ENCODE measurements at places on chromosomes 3 and 15. TPM values are rescaled to one million over a fixed set of nuclear protein-coding genes. Genes with fewer than 3 reads are reported as not detected.

DNA sequence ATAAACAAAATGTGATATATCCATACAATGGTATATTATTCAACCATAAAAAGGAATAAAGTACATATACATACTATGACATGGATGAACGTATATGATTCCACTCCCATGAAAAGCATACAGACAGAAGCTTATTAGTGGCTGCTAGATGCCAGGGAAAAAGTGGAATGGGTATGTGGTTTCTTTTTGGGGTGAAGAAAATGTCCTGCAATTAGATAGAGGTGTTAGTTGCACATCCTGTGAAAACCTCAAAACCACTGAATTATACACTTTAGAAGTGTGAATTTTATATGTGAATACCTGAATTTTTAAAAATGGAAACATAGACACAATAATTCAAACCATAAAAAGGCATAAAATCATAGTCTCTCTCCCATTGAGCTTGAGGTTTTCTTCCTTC is 11.2 kb downstream of the DENND6A start:
- no peaks in the 10 kb centered on the region for H3K27me3 ChIP-seq
- no peak for DNase-seq
- H3K27ac ChIP-seq: no peak overlapping the region
- no peaks in the 10 kb centered on the region for H3K36me3 ChIP-seq

DNA sequence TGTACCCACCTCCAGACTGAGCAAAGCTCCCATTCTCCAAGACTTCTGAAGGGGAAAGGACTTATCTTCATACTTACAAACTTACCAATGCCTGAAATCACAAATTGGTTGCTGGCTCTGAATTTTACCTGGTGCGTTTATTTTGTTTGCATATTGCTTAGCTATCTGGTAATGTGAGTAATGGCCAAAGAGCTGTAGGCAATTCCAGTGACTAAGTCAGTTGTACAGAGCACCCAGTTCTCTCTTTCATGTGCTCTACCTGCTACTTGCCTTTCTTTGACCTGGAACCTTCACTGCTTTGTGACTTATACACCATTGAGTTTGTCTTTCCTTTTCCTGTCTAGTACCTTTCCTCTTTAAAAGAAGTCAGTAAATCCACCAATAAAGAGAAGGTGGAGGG is 755.9 kb upstream of the LMCD1 start:
- no peak overlapping the region for H3K27ac ChIP-seq
- H3K4me3 ChIP-seq: no peak overlapping the region

CCDC39 gene
- total RNA-seq: not detected

- H3K27ac ChIP-seq: no peak overlapping the region
- H3K27me3 ChIP-seq: no peaks in the 10 kb centered on the region
- no peak overlapping the region for H3K4me3 ChIP-seq
- DNase-seq: no peak
- H3K36me3 ChIP-seq: no peaks in the 10 kb centered on the region
- H3K4me1 ChIP-seq: peaks cover 17% of the 10 kb centered on the region
These were observed 491.9 kb downstream of the NTRK3 start for GRCh38 chr15:87764461-87765240.

GRCh38 chr3:41683666-41684350 is 278.1 kb downstream of the ULK4 start:
- H3K27ac ChIP-seq: no peak overlapping the region
- no peak for DNase-seq
- H3K36me3 ChIP-seq: no peaks in the 10 kb centered on the region
- H3K4me1 ChIP-seq: peaks cover 13% of the 10 kb centered on the region
- H3K4me3 ChIP-seq: no peak overlapping the region
- H3K27me3 ChIP-seq: no peaks in the 10 kb centered on the region

DNA sequence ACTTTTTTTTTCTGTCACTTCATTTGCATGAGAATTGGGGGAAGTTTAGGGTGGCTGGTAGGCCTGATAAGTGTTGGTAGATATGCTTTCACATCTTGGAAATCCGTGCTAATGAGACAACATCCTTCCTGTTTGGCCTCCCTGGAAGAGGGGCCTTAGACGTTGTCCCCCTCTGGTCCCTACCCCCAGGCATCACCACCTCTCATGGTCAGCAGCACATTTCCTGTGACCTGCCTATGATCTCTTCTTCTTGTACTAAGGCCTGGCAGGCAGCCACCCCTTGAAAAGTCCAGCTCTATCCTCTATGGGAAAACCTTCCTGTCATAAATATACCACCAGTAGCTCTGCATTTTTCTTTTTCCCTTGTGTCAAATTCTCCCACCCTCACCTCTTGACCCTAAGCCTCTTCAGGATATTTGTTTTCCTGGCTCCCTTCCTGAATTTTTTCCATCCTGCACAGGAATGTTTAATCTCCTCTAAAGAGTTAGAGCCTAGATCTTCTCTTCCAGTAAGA is 107.8 kb downstream of the SNRK start:
- no peaks in the 10 kb centered on the region for H3K36me3 ChIP-seq
- peak overlapping the region; percentile 33 for H3K27ac ChIP-seq
- H3K4me1 ChIP-seq: peaks cover 13% of the 10 kb centered on the region

GRCh38 chr3:44958386-44958785 is 17.6 kb downstream of the ZDHHC3 start:
- no peak overlapping the region for H3K27ac ChIP-seq
- no peaks in the 10 kb centered on the region for H3K27me3 ChIP-seq
- H3K4me3 ChIP-seq: no peak overlapping the region
- DNase-seq: no peak

LTK gene
- 15.1 TPM for total RNA-seq

DNA sequence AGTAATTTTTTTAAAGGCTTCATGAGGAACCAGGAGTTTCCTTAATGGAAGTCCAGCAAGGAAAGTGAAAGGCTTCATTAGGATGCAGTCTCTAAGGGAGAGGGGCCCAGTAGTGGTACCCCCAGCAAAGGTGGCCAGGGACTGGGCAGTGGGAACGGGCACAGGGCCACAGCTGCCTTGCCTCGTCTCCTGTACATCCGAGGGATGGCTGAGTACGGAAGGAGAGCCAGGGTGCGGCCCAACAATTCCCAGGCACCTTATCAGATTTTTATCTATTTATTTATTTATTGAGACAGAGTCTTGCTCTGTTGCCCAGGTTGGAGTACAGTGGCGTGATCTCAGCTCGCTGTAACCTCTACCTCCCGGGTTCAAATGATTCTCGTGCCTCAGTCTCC is 14.5 kb downstream of the SEMA3G start:
- no peak for DNase-seq
- H3K27me3 ChIP-seq: no peaks in the 10 kb centered on the region
- H3K4me3 ChIP-seq: no peak overlapping the region
- H3K4me1 ChIP-seq: peaks cover 22% of the 10 kb centered on the region

DPPA2 gene
- total RNA-seq: not detected

- no peak overlapping the region for H3K4me3 ChIP-seq
- no peaks in the 10 kb centered on the region for H3K27me3 ChIP-seq
- no peaks in the 10 kb centered on the region for H3K36me3 ChIP-seq
- H3K4me1 ChIP-seq: no peaks in the 10 kb centered on the region
- no peak for DNase-seq
These were observed 474.7 kb downstream of the IL5RA start for GRCh38 chr3:2635511-2635910.

DNA sequence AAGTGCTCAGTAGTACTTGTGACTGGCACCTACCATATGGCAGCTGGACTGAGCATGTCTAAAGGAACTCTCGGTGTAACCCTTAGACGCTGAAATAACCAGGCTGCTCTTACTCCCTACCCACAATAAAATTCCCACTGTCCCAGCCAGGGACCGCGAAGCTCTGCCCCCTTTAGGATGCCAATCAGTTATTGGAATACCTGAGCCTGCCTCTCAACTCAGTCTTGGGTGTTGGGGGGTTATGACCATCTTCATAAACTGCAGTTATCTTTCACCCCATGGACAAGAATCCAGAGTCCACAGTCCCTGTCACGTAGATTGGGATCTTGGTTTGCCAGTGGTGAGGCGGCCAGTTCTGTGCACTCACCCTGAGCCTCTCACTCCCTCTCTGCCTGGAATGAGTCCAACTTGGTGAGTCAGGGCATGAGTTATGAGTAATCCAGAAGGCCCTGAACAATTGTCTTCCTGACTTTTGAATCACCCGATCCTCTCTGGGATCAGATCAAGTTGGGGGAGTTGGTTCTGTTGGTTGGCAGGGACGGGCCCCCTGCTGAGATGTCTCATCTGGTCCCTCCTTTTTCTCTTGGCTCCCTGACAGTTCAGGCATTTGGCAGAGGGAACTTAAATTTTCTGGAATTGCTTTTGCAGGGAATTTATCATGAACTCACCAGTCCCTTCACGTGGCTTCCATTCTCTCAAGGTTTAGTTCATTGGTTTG is 120.1 kb upstream of the UBE2E1 start:
- no peaks in the 10 kb centered on the region for H3K27me3 ChIP-seq
- H3K4me1 ChIP-seq: no peaks in the 10 kb centered on the region
- H3K4me3 ChIP-seq: no peak overlapping the region
- no peak overlapping the region for H3K27ac ChIP-seq
- no peak for DNase-seq
- no peaks in the 10 kb centered on the region for H3K36me3 ChIP-seq

SLITRK3 gene
- total RNA-seq: 0.09 TPM

Measured in upper lobe of right lung (tissue), 1 donor.